Right renal pelvis (tissue), 4 donors: ENCODE measurements at places on chromosomes 12 and 14. TPM values are rescaled to one million over a fixed set of nuclear protein-coding genes. Genes with fewer than 3 reads are reported as not detected.

DNA sequence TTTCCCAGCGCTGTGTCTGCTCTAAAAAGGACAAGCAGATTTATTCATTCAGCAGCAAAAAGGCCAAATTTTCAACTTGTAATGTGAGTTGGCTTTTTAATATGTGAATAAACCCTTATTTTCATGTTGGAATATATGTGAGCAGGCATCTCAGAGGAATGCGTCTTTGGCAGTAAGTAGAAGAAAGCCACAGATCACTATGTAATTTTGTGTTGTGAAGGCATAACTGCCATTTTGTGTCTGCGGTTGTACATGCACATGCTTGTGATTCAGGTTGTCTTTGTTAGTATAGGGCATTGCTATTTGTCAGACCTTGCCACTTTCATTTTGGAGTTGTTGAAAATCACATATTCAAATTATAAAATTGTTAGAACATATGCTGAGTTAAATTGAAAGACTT, 398.8 kb upstream of the RGS6 start:
- DNase-seq, result no peak

- DNase-seq, result no peak
These were observed at the start of gene KLRC4 for GRCh38 chr12:10409392-10409791. Gene KLRC4, minus strand, starts transcription at chr12:10409757. Its CDS starts 182 bp downstream, at chr12:10409575.

- no peak for DNase-seq
These were observed 26.1 kb upstream of the BHLHE41 start for GRCh38 chr12:26150736-26151450.

The KCNH3 gene
- 4.1 TPM for polyA plus RNA-seq

The SMCO2 gene
- 0.77 TPM for polyA plus RNA-seq

GRCh38 chr12:19577281-19577530, 137.9 kb downstream of the AEBP2 start:
- no peak for DNase-seq

The PACS2 gene
- 64.4 TPM for polyA plus RNA-seq

The P2RX7 gene
- polyA plus RNA-seq, result 0.71 TPM

GRCh38 chr12:70576341-70577282, 60.6 kb downstream of the PTPRB start:
- DNase-seq, result peak; percentile 70

DNA sequence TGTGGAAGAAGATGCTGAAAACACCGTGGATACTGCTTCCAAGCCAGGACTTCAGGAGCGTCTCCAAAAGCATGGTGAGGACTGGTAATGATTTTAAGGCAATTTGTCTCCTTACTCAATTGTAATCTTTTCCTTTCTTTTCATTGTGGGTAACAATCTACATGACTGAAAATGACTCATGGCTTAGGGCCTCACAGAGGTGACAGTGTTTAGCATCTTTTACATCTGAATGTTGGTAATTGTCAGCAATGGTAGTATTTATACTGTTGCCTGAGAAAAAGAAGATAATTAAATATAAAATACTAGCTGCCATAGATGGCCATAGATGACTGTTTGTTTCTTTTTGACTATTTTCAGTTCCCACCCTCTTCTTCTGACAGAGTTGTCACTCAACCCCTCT, 31.6 kb downstream of the TULP3 start:
- DNase-seq, result no peak

The ERBB3 gene
- polyA plus RNA-seq, result 77.7 TPM

- no peak for DNase-seq
These were observed 286.6 kb upstream of the FLRT2 start for GRCh38 chr14:85243321-85243720.

DNA sequence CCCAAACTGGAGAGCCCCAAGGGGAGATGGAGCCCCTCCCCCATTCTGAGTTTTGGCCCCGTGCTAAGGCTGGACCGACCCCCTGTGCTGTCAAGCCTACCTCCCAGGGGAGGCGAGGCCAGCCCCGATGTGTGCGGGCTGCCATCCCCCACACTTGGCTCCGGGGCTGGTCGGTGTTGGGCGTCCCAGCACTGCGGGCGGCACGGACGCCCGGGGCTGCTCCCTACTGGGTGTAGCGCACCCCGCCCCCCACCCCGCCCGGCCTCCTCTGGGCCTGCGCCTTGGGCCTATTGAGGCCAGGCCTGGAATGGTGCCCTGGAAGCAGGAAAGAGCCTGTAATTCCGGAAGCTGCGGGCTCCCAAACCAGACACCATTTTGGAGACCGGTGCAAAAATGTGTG, 2.6 kb downstream of the DCAF4 start:
- no peak for DNase-seq

- no peak for DNase-seq
These were observed 8.8 kb downstream of the MYG1 start for GRCh38 chr12:53308276-53308675.

- no peak for DNase-seq
These were observed 4.2 kb upstream of the C1QL4 start for GRCh38 chr12:49340971-49341776.

The CMKLR1 gene
- 4.4 TPM for polyA plus RNA-seq

DNA sequence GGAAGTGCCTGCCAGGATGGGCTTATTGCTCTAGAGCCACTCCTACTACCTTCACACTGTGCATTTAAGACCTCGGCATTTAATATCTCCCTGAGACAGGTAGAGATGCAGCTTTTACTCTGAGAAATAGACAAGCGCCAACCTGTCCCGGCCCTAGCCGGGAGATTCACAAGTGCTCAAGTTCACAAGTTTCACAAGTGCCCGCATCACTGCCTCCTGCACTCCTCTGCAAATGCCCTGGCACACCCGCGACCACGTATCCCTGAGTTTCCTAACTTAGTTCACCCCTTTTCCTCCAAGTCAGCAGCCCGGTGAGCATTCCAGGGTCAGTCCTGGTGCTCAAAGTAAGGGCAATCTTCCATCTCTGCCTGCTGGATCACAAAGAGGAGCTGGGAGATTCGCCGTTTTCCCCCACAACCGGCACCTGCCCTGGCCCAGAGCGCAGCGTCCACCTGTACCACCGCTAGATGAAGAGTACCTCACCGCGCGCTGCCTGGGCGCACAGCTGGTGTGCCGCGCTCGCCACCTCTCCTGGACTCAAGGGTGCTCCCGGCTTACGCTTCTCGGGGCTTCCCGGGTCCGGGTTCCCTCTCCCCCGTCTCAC, 5.0 kb upstream of the SLC38A4 start:
- DNase-seq, result no peak

GRCh38 chr14:68249661-68250451, 430.3 kb downstream of the RAD51B start:
- no peak for DNase-seq

DNA sequence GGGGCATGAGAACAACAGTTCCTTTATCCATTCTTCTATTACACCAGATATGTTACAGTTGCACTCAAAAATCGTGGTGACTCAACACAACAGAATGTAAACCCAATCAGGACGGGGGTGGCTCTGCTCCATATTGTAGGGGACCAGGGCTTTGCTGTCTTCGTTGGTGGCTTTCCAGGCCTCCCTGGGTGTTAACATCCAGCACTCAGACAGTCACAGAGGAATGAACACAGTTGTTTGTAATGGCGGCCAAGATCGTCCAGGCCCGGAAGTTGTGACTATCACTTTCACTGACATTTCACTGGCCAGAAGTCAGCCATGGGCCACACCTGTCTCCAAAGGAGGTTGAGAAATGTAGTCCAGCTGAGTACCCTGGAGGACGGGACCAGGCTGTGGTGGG, 204.1 kb downstream of the CACNA1C start:
- DNase-seq, result no peak

The VDR gene
- polyA plus RNA-seq, result 3.5 TPM

The KERA gene
- polyA plus RNA-seq, result 0.05 TPM
